ENCODE measurements at places on chromosomes 11 and 22.
A peak's percentile ranks its signal among the peaks of the same experiment; 100 is the strongest.

DNA sequence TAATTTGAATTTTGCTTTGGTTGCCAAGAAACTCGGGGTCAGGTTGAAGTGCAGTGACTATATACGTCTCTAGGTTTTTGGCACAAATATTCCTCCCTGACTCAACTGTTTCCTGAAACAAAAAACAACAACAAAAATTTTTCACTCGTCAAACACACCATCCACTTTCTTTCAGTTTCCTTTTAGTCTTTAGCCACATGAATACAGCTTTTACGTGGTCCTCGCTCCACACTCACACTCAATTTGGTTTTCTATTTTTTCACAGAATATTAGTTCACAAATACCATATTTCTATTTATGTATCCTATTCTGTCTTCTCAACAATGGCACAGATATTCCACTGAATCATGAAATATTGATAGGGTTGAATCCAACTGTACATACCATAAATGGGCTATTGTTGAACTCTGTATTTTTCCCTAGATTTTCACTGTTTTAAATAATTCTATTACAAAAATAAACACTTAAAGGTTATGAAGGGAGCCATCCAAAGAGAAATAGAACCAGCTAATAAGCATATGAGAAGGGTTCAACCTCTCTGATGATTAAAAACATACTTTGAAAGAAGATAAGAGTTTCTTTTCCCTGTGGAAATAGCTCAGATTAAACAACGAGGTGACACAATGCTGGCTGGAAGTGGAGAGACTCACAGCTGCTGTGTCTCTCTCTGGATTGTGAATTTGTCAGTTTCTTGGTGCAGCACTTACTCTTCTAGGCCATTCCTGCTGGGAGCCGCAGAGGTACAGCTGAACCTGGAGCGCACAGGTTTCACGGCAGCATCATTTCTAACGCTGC lies 5.1 kb upstream of the FBLN1 start:
- no peak for DNase-seq

DNA sequence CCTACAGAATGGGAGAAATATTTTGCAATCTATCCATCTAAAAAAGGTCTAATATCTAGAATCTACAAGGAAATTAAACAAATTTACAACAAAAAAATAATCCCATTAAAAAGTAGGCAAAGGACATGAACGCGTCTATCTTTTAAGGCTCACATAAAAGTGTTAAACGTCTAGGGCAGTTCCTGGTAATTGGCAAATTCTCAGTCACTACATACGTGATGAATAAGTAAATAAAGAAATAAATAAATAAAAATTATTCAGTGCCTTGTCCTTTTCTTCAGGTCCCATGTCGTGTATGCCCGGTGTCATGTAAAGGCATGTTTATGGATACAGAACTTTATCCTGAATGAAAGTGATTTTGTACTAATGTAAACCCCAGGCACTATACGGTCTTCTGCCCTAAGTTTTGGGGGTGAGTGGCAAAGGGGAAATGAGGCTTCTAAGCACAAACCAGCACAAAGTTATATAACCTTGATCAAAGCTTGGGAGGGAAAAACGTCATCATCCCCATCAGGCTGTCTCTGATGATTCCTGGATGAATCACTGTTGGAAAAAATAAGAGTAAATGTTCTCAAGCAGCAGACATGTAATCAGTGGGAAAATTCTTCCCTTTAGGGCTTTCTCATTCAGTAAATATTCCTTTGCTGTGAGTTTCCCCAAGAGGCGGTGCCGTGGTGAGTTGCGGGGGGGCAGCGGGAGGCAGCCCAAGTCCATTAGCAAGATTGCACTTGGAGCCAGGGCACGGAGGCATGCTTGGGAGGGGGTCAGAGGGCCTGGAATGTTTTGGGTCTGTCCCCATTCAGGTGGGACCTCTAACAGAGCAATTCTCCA lies 30.4 kb upstream of the MICAL2 start:
- DNase-seq: peak; percentile 60

- DNase-seq: no peak
Measured at GRCh38 chr11:27250867-27251665, 111.9 kb downstream of the CCDC34 start.

DNA sequence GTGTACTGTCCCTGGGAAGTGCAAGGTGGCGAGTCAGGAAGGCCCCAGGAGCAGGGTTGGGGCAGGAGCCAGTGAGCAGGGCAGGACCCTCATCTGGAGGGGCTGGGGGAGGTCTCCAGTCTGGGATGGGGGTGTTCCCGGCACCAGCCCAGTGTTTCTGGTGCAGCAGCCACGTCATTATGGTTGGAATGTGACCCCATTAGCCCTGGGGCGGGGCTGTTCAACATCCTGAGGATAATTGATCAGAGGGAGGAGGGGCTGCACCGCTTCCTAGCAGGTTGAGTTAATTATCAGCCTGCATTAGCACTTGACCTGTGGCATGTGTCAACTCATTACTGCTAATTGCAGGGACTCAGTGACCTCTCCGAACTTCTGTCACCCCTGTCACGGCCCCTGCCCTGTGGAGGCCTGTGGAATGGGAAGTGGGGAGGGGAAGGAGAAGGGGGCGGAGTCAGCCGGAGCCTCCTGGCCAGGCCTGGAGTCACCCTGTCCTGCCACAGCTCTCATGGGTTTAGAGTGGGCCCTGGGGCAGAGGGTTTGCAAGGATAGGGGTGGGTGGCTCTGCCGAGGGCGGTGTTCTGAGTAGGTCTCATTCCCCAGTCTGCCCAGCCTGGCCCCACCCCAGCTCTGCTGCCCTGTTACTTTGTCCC lies 52.8 kb upstream of the CCDC188 start:
- DNase-seq: peak; percentile 62

GRCh38 chr11:34653031-34653430 lies 32.1 kb downstream of the EHF start:
- DNase-seq: no peak

GRCh38 chr22:47304191-47304831 lies 541.9 kb downstream of the TBC1D22A start:
- DNase-seq: no peak

- no peak for DNase-seq
Measured at GRCh38 chr22:30565341-30565740, 9.1 kb downstream of the GAL3ST1 start.

GRCh38 chr11:101817581-101817980 lies 97.2 kb upstream of the CEP126 start:
- no peak for DNase-seq

- no peak for DNase-seq
Measured at GRCh38 chr11:719214-720016, 13.4 kb downstream of the EPS8L2 start.

DNA sequence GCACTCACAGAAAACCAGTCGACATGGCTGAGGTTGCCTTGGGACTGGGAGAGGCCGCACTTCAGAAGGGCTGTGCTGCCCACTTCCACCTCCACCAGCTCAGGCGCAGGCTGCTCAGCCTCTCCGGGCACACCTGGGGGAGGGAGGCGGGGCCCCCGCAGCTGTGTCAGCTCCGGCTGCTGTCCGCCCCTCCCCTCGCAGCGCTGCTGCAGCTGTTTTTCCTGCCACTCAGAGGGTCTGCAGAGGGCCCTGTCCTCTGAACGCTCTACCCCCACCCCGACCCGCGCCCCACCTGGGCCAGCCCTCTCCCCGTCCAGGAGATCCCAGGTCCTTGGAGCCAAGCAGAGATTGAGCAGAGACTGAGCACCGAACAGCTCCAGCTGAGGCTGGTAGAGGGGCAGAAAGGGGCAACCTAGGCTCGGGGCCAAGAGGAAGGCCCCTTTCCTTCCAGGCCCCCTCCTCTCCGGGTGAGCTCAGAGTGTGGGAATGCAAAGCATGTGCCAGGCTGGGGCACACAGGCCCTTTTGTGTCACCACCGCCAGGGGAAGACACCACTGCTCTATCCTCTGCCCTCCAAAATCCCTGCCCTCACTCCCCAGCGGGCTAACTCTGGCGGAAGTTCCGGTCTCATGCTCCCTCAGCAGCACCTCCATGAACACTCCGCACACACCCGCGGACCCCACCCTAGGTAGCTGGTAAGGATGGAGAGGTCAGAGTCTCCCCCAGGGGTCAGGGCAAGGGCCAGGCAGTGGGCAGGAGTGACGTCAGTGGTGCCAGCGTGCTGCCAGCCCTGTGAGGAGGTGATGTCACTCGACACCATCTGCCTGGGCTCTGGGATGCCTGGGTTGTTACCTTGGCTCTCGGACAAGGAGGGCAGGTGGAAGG lies 1.6 kb downstream of the MCAM start:
- peak; percentile 67 for DNase-seq

- no peak for DNase-seq
Measured at GRCh38 chr11:5042091-5042490, 4.2 kb upstream of the OR52J3 start.

GRCh38 chr11:3137486-3138177 lies 27.5 kb downstream of the OSBPL5 start:
- no peak for DNase-seq

DNA sequence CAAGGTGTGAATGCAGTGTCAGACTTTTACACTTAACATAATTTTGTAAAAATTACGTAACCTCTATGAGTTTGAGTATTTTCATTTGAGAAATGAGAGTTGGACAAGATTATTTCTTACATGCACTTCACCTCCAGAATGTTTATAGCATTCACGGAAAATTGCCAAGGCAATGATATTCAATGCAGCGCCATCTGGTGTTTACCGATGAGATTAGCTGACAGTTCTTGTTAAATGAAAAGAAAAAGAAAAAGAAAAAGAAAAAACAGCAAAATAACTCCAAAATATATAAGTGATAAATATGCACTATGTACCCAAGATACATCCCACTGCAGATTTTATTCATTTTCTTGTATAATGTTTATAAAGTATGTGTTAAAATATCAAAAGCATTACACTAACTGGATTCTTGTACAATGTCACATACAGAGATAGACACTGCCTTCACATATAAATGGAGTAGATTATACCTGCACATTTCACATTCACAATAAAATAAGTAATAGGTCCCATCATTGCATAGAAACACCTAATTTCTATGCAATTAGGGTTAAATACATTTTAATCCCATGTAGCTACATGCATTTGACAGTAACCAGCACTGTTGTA lies 976.3 kb upstream of the FAT3 start:
- DNase-seq: no peak

- no peak for DNase-seq
Measured at GRCh38 chr11:31127290-31127689, 242.2 kb downstream of the DCDC1 start.

GRCh38 chr11:32450372-32450771 lies 15.0 kb upstream of the WT1 start:
- DNase-seq: no peak

- no peak for DNase-seq
Measured at GRCh38 chr11:112542479-112542878, 281.8 kb upstream of the PLET1 start.

DNA sequence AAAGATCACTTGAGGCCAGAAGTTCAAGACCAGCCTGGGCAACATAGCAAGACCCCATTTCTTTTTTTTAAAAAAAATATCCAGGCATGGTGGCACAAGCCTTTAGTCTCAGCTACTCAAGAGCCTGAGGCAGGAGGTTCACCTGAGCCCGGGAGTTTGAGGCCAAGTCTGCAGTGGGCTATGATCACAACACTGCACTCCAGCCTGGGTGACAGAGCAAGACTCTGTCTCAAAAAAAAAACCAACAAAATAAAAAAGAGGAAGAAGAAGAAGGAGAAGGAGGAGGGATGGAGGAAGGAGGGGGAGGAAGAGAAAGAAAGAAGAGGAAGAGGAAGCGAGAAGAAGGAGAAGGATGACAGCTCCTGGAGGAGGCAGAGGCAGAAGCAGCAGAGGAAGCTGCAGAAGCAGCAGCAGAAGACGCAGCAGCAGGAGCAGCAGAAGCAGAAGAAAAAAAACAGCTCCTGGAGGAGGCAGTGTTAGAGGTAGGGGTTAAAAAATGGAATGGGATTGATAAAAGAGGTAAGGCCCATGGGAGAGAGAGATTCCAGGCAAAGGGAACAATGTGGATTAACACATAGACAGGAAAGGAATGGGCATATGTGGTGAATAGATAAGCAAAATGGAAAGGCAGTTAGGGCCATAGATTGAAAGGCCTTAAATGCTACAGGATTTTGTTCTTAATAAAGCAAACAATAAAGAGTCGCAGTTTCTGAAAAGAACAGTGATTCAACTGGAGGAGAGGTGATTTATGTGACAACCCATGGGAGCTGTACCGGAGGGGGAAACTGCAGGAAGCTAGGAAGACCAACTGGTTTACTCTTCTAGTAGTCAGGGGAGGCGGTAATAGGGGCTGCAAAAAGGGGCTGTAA lies 10.9 kb downstream of the PRCP start:
- no peak for DNase-seq

GRCh38 chr11:99098751-99099150 lies 78.0 kb downstream of the CNTN5 start:
- DNase-seq: no peak
